ENCODE measurements at places on chromosomes 13 and 19.

GRCh38 chr19:14106840-14107239 lies 10.7 kb downstream of the PRKACA start:
- DNase-seq: no peak

DNA sequence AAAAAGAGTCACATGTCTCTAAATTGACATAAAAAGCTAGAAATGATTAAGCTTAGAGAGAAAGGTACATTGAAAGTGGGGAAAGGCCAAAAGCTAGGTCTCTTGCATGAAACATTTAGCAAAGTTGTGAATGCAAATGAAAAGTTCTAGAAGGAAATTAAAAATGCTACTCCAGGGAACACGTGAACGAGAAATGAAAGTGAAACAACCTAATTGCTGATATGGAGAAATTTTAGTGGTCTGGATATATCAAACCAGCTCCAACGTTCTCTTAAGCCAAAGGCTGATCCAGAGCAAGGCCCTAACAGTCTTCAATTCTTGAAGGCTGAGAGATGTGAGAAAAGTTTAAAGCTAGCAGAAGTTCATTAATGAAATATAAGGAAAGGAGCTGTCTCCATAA lies 419.8 kb downstream of the SLITRK6 start:
- DNase-seq: no peak

DNA sequence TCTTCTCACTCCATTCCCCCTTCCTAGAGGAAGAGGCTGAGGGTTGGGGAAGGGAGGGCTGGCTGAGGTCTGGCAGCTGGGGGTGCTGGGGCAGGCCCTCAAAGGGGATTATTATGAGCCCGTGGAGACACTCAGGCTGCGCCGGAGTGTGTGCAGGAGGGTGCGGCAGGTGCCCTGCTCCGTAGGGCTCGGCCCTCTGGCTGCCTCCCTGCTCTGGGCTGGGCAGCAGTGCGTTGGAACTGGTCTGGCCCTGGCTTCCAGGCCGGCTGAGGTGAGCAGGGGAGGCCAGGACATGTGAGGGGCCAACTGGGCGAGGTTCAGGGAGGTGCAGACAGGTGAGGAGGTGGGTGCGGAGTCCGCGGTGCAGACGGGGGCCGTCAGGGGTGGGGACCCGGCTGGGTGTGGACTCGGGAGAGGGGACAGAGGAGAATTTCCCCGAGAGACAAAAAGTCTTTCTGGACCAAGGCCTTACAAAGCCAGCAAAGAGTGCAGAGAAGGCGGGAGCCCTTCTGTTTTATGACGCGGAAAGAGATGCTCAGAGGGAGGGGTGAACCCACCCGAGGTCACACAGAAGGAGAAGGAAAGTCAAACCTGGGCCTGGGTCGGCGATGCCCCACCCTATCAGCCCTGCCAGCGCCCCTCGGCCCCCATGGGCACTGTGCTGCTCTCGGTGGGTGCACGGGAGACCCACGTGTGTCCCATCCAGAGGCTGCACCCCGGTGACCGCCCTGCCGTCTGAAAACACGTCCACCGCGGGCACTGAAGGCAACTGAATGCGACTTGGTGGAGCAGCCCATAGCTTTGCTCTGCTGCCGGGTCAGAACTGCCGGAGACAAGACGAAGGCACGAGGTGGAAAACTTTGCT lies 31.0 kb downstream of the PIP5K1C start:
- no peak for DNase-seq

DNA sequence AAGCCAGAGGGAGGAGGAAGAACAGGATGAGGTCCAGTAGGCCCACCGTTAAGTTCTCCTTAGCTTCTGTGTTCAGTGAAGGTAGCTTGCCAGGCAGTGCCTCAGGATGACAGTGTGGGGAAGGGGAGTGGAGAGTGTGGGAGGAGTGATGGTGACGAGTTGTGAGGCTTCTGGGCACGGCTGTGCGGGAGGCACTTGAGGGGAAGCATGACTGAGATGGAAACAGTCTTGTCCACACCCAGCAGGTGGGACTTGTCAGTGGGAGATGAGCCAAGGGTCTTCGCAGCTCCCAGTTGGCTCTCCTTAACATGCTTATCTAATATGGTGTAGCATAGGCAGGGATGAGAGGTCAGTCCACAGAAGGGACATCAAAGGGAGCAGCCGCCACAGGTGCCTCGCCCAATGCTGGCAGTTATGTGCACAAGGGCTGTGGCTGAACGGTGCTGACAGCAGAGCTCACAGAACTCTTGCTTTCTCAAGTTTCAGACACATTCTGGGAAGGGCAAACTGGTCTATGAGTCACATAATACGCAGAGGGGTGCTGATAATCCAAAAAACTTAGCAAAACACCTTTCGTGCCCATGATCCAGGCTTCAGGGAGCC lies 47.5 kb downstream of the OXGR1 start:
- DNase-seq: no peak

GRCh38 chr13:71374471-71375049 lies 492.4 kb downstream of the DACH1 start:
- no peak for DNase-seq

DNA sequence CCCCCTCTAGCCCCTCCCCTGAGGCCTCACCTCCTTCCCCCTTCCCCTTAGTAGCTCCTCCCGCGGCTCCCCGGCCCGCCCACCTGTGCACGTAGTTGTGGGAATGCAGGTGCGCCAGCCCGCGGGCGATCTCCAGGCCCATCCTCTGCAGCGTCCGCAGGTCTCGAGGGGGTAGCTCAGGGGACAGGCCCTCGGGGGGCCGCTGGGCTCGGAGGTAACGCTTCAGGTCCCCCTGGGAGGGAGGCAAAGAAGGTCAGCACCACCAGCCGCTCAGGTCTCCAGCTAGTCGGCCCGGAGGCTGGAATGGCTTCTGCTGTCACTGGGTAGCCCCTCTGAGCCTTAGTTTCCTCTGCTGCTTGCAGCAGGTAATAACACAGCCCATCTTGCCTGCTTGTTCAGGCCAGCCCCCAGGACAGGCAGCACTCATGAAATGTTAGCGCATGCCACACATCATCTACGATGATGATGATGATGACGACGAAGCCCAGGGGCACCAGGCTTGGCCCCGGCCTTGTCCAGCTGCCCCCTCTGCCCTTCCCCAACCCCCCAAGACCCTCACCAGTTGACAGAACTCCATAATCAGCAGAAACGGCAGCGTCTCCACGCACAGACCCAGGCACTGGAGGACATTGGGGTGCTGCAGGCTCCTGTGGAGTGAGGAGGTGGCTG lies 9.2 kb downstream of the LMTK3 start:
- no peak for DNase-seq

GRCh38 chr19:34359954-34360315 lies 5.1 kb upstream of the GPI start:
- DNase-seq: no peak

DNA sequence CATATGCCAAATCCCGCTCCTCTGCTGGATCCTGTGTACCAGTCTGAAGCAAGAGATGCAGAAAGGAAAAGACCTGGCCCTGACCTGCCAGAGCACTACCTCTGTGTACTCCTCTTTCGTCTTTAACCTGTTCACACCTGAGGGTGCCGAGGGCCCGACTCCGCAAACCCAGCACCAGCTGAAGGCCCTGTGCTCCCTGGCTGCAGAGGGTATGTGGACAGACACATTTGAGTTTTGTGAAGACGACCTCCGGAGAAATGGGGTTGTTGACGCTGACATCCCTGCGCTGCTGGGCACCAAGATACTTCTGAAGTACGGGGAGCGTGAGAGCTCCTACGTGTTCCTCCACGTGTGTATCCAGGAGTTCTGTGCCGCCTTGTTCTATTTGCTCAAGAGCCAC lies 22.1 kb downstream of the NLRP4 start:
- DNase-seq: no peak

GRCh38 chr19:18300930-18301717 lies 19.7 kb upstream of the JUND start:
- DNase-seq: no peak

- DNase-seq: peak; percentile 60
Observed at GRCh38 chr19:5340637-5341447, at the start of gene PTPRS. Gene PTPRS, minus strand, starts transcription at chr19:5340812. Its CDS starts 54,672 bp downstream, at chr19:5286140.

Data from activated CD4-positive, alpha-beta T cell treated with anti-CD3 and anti-CD28 coated beads, Interleukin-2, amount 50 U/mL, for 1 hour (primary cell).